Peyer's patch (tissue), 4 donors: ENCODE measurements at places on chromosomes 16 and 17.
A peak's percentile ranks its signal among the peaks of the same experiment; 100 is the strongest.

GRCh38 chr17:8479431-8479947, 43.8 kb downstream of the NDEL1 start:
- no peak for DNase-seq
- H3K36me3 ChIP-seq: peaks cover 53% of the 10 kb centered on the region
- no peak overlapping the region for H3K27ac ChIP-seq
- H3K4me1 ChIP-seq: no peaks in the 10 kb centered on the region
- no peak overlapping the region for H3K4me3 ChIP-seq

- peak overlapping the region; percentile 94 for H3K27ac ChIP-seq
- H3K36me3 ChIP-seq: no peaks in the 10 kb centered on the region
- H3K4me1 ChIP-seq: peaks cover 8% of the 10 kb centered on the region
- peak; percentile 88 for DNase-seq
- no peak overlapping the region for H3K4me3 ChIP-seq
- no peaks in the 10 kb centered on the region for H3K27me3 ChIP-seq
These were observed 39.4 kb downstream of the TUBD1 start for GRCh38 chr17:59853168-59853918.

DNA sequence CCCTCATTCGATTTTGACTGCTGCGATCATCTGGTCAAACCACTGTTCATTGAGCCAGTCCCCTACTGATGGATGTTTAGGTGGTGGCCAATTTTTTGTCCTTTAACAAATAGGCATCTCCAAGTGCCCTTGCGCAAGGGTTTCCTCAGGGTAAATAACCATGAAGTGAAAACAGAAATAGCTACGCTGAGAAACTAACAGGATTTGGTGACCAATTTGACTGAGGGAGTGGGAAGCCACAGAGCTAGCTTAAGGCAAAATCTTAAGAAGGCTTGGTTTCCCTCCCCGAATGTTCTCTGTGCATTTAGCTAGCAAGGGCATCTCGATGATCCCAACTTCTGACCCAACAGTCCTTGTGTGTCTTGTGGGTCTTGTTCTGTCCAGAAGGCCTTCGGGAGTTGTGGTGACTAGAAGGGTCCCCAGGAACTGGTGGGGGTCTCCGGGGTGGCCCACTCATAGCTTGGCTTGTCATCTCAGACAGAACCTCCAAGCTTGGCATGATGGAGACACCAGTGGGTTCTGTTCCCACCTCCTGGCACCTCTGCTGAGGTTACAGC, 117.2 kb downstream of the SOCS1 start:
- peaks cover 10% of the 10 kb centered on the region for H3K4me1 ChIP-seq
- no peaks in the 10 kb centered on the region for H3K27me3 ChIP-seq
- no peak overlapping the region for H3K4me3 ChIP-seq
- H3K36me3 ChIP-seq: no peaks in the 10 kb centered on the region

DNA sequence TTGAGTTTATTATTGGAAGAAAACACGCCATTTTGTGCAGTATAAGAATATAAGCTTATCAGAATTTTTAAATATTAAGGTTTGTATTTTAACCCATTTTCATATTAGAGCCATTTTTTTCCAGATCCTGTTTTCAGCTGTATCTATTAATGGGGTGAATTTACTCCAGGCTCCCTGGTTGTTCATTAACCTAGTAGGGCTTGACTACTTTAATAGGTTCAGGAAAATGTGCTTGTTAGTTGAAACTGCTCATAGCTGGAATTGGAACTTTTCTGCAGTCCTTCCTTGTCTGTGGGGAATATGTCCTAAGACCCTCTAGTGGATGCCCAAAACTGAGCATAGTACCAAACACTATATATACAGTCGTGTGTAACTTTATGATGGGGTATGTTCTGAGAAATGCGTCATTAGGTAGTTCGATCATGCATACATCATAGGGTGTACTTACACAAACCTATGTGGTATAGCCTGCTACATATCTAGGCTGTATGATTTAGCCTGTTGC, 28.0 kb downstream of the NFAT5 start:
- H3K27me3 ChIP-seq: no peaks in the 10 kb centered on the region
- no peak overlapping the region for H3K4me3 ChIP-seq
- H3K36me3 ChIP-seq: no peaks in the 10 kb centered on the region
- DNase-seq: no peak

- no peak overlapping the region for H3K27ac ChIP-seq
- H3K36me3 ChIP-seq: no peaks in the 10 kb centered on the region
- H3K27me3 ChIP-seq: no peaks in the 10 kb centered on the region
- no peak overlapping the region for H3K4me3 ChIP-seq
- DNase-seq: no peak
These were observed 213.0 kb downstream of the HS3ST3B1 start for GRCh38 chr17:14513835-14514234.

- no peak overlapping the region for H3K4me3 ChIP-seq
- DNase-seq: peak; percentile 23
- H3K27ac ChIP-seq: no peak overlapping the region
These were observed 5.9 kb upstream of the ADCY7 start for GRCh38 chr16:50260206-50261159.

DNA sequence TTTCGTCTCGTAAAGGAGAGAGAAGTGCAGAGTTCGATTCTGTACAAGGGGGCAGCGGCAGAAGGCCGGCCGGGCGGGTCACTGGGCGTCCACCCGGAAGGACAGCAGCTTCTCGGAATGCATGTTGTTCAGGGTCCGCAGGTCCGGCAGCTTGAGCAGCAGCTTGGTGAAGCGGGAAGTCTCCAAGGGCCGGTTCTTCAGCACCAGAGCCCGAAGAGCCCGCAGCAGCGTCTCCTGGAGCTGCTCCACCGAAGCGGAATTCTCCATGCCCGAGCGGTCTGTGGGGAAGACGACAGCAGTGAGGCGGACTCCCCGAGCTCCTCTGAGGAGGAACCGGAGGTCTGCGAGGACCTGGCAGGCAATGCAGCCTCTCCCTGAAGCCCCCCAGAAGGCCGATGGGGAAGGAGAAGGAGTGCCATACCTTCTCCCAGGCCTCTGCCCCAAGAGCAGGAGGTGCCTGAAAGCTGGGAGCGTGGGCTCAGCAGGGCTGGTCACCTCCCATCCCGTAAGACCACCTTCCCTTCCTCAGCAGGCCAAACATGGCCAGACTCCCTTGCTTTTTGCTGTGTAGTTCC, 7.3 kb downstream of the NR1D1 start:
- H3K4me1 ChIP-seq: peaks cover 66% of the 10 kb centered on the region
- no peak for DNase-seq
- H3K27ac ChIP-seq: peak overlapping the region; percentile 99
- H3K36me3 ChIP-seq: no peaks in the 10 kb centered on the region
- no peak overlapping the region for H3K4me3 ChIP-seq
- H3K27me3 ChIP-seq: no peaks in the 10 kb centered on the region
